SHP77 (cell line): ENCODE measurements at places on chromosomes 6 and 20.

DNA sequence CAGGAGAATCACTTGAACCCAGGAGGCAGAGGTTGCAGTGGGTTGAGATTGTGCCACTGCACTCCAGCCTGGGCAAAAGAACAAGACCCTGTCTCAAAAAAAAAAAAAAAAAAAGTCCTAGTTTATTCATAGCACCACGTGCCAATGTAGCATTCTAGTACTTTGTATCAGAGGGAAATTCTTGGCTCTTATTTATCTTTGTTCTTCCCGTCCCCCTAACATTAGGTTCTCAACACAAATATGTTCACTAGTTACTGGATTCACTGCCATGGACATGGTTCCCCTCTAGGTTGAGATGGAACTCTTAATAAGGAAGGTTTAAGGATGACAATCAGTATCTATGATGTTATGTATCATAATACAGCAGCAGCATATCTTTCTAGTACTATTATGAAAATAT, 178.5 kb downstream of the KIF6 start:
- no peak for DNase-seq

GRCh38 chr20:36861875-36862801, 13.8 kb upstream of the TLDC2 start:
- peak; percentile 86 for DNase-seq

DNA sequence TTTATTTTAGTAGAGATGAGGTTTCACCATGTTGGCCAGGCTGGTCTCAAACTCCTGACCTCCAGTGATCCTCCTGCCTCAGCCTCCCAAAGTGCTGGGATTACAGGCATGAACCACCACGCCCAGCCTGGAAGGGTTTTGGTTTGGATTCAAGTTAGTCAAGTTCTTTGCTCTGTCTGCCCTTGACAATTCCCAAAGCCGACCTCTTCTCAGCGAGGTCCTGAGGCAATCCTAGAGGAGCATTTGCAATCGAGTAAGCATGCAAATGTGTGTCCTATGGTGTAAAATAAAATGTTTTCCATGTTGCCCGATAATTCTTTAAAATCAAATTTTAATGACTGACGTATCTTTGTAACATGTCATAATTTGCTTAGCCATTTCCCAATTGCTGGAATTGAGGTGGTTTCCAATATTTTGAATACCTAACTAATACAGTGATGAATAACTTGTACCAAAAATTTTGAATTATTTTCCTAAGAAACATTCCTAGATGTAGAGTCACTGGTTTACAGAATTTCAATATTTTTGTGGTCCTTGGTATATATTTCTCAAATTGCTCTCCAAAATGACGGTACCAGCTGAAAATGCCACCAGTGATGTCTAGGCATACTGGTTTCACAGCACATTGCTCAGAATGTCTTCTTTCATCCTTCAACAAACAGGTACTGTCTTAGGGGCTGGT, 38.7 kb downstream of the GTF2H5 start:
- DNase-seq, result no peak

DNA sequence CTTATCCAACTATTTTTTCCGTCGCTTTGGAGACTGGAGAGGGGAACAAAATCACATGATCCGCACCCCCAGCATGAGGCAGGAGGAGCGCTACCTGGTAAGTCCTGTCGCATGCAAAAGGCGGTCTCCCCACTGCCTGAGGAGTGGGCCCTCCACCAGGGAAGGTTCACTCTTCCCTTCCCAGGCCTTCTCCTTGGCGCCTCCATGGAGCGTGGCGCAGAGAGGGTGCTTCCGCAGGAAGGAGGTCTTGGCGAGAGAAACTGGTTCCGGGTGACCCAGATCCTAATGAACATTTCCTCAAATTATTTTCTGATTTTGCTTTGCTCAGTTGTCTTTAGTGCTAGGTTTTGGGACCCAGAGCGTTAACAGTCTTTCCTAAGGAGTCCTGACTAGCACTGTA, 217.6 kb downstream of the UST start:
- DNase-seq, result no peak

- no peak for DNase-seq
Measured at GRCh38 chr20:51085769-51086168, 62.9 kb upstream of the KCNG1 start.

- no peak for DNase-seq
Measured at GRCh38 chr20:5781798-5782750, 31.9 kb downstream of the SHLD1 start.

DNA sequence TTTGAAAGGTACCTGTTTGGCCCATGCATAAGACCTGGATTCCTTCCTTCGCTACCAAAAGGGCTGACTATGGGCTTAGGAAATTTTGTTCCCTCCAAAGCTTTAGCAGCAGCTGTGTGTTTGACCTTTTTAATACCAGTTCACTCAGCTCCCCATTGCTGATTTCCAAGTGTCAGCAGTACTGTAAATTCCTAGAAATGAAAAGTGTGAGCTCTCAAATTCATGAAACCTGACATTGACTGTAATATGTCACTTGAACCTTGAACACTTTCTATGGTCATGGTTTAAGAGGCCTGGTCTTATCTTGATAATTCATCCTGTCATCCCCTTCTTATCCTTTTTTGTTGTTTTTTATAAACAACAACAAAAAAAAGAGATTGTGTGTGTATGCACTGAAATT, 31.7 kb downstream of the STAU1 start:
- no peak for DNase-seq

- peak; percentile 40 for DNase-seq
Measured at GRCh38 chr20:47272893-47273590, 83.5 kb downstream of the ZMYND8 start.

- DNase-seq, result no peak
Measured at GRCh38 chr6:100309174-100309573, 155.5 kb downstream of the SIM1 start.

- no peak for DNase-seq
Measured at GRCh38 chr6:45398075-45398813, 20.5 kb upstream of the SUPT3H start.

GRCh38 chr6:7701212-7701834, 24.6 kb upstream of the BMP6 start:
- DNase-seq, result no peak

DNA sequence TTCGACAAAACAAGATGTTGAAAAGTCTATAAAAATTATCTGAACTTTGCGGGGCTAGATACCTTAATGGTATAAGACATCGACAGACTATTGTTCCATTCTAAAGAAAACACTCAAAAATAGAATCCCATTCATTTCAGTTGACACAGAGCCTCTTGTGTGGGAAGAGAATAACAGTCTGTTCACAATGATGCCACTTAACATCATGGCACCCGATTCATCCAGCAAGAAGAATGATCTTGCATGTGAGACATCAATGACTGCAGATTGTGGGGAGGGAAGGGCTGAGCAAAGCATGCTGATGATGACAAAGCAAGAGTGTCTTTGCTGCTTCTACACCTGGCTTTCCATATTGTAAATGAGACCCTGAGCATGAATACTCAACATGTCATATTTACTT, 49.7 kb upstream of the ARMH2 start:
- no peak for DNase-seq

DNA sequence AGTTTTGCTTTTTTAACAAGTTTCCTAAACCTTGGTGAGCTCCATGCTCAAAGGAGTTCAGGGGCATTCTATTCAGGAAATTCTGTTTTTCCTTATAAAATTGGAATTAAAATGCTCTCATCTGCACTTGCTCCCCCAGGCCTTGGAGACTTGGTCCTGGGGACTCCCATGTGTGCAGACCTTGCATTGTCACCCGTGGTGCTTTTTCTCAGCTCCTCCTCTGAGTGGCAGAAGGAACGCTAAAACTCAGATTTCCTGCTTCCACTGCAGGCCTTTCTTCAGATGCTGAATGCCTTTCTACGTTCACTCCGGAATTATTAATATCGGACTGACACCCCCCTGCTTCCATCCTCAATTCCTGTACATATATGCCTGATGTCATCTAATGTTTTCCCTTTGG, 248.7 kb upstream of the RREB1 start:
- no peak for DNase-seq

DNA sequence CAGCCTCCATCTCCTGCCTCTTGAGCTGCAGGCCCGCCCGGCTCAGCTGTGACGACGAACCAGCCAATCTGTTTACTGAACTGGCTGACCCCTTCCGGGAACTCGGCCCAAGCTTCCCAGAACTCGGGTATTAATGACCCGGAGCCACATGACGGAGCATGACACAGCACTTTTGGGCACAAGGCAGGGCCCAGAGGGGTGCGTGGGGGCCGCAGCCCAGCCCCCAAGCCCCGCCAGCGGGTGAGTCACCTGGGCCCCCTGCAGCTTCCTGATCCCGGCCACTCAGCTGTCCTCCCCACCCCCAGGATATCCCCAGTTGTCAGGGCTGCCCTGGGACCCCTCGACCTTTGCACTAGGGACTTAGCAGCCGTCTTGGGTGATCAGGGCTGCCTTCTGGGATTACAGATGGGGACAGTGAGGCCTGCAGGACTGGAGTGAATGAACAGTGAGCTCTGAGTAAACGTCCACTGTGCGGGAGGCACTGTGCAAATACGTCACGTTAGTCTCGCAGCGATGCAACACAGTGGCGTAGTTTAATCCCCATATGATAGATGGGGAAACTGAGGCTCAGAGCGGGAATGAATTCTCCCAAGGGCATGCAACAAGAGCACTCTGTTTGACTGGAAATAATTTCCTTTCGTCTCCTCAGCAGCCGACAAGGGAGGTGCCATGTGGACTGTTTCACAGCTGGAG, 102.1 kb downstream of the CEBPB start:
- DNase-seq, result peak; percentile 93

GRCh38 chr6:124026694-124027093, 223.0 kb downstream of the NKAIN2 start:
- DNase-seq, result no peak

DNA sequence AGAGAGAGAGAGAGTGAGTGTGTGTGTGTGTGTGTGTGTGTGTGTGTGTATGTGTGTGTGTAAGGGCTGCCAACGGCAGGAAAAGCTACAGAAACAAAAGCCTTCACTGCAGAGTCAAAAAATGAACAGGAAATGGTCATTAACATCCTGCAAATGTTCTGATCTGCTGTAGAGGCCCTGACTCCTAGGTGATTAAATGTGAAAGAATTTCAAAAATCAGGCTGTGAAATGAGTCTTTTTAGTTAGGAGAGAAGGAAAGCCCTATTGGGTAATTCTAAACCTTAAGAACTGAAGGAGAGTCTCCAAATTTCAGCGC, 166.5 kb upstream of the MYLIP start:
- DNase-seq, result no peak

DNA sequence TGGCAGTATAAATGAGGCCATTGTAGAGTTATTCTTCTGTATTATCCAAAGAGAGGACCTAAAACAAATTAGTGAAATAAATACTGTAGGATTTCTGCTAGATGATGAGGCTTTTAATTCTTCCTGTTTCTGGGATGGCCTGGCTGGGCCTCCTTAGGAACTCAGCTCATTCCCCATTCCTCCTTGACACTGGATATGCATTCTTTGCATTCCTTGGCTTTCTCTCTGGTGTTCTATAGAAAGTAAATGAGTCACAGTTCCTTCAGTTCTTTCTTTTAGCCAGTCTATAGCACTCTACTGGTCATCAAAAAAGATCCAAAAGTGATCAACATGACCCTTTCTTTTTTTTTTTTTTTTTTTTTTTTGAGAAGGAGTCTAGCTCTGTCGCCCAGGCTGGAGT, 8.6 kb downstream of the OR10C1 start:
- no peak for DNase-seq
